ENCODE measurements at places on chromosomes 5 and 9. TPM values are rescaled to one million over a fixed set of nuclear protein-coding genes. Genes with fewer than 3 reads are reported as not detected.

DNA sequence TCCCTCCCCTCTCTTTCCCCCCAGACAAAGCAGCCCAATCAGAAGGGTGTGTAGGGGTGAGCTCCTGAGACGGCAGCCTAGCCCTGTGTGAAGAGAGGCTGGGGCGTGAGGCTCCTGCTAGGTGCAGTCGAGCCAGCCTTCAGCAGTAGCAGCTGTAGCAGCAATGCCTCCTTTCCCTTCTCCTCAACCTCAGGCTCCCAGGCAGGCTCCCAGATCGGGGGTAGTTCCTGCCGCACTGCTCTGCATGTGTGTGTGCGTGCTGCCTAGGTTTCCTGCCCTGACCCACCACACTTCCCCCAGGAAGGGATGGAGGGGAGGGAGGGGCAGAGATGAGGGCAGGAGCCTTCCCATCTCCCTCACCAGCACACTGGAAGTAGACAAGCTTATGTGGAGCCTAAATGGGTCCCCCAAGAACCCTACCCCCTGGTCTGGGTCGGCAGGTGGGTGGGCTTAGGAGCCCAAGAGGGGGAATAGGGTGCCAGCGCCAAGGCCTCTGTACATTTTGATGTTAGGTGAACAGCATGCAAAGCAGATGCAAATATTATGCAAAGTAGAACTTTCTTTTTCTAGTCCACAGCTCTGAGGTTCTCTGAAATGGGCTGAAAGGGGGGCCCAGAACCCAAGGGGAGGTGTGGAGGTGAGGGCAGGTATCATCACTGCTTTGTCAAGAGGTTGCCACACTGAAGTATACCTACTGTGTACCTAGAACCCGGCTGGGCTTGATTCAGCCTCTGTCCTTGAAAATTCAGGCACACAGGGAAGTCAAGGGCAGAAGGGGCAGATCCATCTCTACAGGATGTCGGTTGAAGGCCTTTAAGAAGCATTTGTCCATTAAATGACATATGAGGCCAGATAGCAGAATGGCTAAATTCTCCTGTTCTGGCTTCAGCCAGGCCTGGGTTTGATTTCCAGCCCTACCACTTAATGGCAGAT lies 57.8 kb downstream of the CXXC5 start:
- DNase-seq = no peak

Gene SPATA31D4
- total RNA-seq = not detected

Gene CBY3
- total RNA-seq = not detected

GRCh38 chr9:113502427-113503034 lies 39.0 kb downstream of the RGS3 start:
- no peak for DNase-seq

GRCh38 chr5:38433160-38433861 lies 123.1 kb downstream of the LIFR start:
- no peak for DNase-seq

Gene SLC25A2
- not detected for total RNA-seq

DNA sequence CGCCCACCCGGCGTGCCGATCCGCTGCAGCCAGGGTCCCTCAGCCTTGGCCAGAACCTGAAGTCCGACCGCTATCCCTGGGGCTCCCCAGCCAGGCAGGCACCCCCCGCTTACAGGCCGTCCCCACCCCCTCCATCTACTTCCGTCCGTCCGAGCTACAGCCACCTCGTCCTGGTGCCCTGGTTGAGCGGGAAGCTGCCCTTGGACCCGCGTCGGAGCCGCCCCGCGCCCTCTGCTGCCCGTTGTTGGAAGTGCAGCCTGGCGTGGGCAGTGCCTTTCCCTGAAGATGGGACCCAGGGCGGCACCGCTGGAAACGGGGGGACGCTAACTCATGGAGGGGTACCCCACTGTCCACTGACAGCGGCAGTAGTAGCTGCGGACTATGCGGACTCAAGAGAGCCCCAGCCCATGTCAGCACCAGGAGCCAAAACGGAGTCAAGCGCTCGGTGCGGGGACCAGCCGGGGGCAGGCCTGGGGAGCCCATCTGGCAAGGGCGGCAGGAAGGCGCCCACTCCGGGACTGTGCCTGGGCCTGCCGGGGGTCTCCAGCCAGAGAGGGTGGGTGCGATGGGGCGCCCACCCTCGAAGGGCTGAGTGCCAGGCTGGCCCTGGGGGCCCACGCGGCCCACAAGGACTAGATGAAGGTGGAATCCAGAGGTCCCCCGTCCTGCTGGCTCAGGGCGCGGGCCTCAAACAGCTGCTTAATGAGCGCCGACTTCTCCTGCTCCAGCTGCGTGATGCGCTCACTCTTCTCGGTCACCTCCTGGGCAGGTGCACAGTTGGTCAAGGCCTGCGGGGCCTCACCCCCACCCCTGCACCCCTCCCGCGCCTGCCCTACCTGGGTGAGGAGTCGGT lies 6.1 kb downstream of the SAPCD2 start:
- peak; percentile 83 for DNase-seq

DNA sequence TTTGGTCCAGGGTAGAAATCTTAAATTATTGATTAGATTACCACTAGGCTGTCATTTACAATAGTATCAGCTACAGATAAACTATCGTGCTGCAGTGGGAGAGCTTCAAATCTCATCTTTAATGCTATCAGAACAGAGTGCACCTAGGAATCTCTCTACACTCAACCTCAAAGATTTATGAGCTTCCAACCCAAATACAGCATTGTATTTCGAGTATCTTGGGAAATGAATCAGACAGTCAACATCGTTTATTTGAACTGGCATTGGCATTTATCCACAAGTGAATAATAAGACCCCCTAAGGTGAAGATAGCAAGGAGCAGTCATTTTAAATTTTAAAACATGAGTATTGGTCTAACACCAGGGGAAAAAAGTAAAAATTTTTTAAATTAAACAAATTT lies 1203.2 kb downstream of the CDH12 start:
- DNase-seq = no peak

Gene PCDHGA8
- 1.6 TPM for total RNA-seq

GRCh38 chr5:92687821-92688722 lies 892.9 kb downstream of the NR2F1-AS1 start:
- DNase-seq = no peak

- no peak for DNase-seq
Observed at GRCh38 chr9:79489261-79490000, 82.3 kb upstream of the TLE4 start.

Gene WHRN
- total RNA-seq = 0.15 TPM

Gene C9orf50
- not detected for total RNA-seq

DNA sequence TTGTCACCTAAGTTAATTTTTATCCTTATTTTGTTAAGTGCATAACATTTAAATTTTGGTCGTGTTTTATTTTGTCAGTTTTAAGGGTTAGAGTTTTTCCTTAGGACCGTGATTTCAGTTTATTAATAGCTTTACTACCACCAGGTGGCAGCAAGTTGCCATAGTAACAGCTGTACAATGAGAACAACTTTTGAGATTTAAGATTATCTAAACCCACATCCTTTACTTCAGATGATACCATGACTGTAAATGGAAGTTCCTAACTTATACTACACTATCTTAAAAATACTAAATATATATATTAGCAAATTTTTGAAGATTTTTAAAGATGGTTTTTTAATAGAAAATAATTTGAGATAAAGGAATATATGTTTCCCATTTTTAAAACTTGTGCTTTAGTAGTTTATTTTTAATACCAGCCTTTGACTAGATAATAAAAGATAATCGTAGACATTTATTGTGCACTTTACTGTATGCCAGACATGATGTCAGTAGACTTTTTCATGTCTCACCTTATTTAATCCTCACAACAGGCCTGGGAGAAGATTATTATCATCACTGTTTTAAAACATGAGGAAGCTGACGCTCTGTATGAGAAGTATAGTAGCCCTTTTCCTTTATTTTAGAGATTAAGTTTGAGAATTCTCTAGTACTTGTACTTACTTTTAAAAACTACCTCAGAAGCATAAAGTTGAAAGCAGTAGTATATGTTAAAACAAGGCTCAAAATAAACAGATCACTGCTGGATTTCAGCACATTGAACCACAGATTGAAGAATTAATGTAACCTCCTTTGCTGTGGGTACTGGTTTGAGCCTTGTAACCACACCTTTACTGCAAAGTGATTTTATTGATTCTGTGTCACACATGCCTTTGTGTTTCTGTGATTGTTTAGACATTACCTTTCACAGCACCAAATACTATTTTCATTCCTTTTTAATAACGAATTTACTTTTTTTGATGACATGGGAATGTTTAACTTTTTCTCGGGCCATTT lies 27.5 kb downstream of the SREK1 start:
- no peak for DNase-seq

Gene OR1L8
- total RNA-seq = not detected

Gene GZMA
- total RNA-seq = 0.57 TPM

Gene DNAH5
- total RNA-seq = 0.05 TPM

GRCh38 chr9:94082956-94083355 lies 1.3 kb upstream of the PTPDC1 start:
- DNase-seq = no peak

GRCh38 chr9:113776194-113776593 lies 99.9 kb upstream of the ZNF618 start:
- no peak for DNase-seq

Gene DBH
- not detected for total RNA-seq

Gene HK3
- 2.2 TPM for total RNA-seq

DNA sequence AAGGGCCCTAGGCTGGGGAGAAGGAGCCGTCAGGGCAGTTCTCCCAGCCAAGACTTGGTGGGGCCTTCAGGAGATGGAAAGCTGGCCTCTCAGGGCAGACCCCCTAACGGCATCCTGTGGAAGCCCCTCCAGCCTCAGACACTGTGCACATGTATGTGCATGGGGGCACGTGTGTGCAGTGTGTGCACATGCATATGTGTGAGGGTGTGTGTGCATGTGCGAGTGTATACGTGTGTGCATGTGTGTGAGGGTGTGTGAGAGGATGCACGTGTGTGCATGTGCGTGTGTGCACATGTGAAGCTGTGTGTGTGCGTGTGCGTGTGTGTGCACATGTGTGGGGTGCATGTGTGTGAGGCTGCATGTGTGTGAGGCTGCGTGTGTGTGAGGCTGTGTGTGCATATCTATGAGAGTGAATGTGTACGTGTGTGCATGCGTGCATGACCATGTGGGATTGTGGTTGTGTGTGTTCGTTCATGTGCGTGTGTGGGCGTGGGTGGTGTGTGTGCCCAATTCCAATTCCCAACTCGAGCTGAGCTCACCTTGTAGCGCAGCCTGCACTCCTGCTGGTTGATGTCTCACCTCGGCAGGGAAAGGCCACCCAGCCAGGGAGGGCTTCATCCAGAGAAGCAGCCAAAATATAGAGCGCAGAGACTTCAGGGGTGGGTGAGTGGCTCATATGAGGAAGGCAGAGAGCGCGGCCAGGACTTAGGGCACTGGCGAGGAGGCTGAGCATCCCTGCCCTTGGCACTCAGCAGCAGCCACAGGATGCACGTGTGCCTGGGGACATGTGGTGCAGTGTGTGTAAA lies 142.7 kb upstream of the PPP1R26 start:
- no peak for DNase-seq

- DNase-seq = no peak
Observed at GRCh38 chr9:122113574-122113973, 20.5 kb upstream of the TTLL11 start.

- DNase-seq = no peak
Observed at GRCh38 chr9:35067056-35067455, 5.4 kb downstream of the VCP start.

Gene CTXN3
- 0.61 TPM for total RNA-seq

GRCh38 chr9:124869466-124869985 lies 7.6 kb downstream of the ARPC5L start:
- no peak for DNase-seq

- DNase-seq = no peak
Observed at GRCh38 chr5:61298580-61298979, 33.5 kb upstream of the ZSWIM6 start.

GRCh38 chr9:105500108-105500766 lies 52.4 kb downstream of the FSD1L start:
- DNase-seq = no peak

DNA sequence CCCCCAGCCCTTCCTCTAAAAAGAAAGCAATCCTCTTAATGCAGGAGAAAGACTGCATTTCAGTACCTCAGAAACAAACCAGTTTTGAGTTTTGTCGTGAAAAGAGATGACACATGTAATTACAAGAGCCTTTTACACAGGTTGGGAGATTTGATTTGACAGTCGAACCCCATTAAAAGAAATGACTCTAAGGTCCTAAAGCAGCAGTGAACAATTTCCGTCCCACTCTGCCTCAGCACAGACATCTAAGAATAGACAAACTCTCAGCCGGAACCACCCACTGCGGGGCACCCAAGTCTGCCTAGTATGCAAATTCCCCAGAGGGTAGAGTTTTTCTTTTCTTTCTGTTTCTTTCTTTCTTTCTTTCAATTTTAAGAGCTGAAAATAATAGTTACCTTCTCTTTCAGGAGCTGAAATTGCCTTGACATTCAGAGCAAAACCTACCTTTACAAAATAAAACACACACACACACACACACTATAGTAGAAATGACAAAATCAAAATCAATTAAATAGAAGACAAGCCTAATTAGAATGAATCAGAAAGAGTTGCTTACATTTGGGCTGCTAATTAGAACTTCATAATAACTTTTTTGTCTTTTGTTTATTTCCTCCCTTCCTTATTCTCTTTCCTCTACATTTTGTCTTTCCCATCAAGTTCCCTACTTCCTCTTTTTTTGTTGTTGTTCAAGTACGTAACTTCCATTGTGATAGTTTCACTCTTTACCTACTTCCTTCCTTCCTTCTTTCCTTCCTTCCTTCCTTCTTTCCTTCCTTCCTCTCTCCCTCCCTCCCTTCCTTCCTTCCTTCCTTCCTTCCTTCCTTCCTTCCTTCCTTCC lies 65.1 kb downstream of the BASP1 start:
- no peak for DNase-seq

Gene SPINK1
- 3.0 TPM for total RNA-seq

Gene INVS
- 7.3 TPM for total RNA-seq

GRCh38 chr5:76363352-76364225 lies 39.5 kb upstream of the IQGAP2 start:
- no peak for DNase-seq

DNA sequence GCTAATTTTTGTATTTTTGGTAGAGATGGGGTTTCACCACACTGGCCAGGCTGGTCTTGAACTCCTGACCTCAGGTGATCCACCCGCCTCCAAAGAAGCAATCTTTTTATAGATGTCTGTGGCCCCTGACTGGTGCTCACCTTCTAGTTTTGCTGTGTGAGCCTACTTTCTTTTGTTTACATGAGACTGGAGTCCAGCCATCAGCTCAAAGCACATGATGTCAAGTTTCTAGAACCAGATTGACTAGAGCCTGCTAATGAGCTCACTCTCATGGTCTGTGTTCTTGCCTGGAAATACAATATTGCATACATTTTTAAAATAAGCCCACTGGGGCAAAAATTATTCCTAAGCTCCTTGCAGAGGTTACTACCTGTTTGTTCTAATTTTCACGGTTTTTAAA lies 102.9 kb upstream of the PIK3R1 start:
- no peak for DNase-seq

DNA sequence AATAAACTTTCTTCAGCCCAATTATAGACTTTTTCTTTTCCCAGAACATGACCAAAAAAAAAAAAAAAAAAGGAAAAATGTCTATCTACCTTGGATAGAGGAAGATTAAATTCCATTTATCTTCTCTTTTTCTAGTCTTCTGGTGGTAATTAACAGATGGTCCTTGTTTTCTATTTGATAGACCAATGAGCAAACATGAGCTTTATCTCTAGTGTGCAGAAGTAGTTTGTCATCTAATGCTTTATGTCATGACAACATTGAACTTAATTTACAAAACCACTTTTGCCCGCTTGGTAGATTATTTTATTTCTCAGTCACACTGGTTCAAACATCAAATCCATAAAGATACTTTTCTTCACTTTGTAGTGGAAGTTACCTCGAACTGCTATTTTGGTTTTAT lies 69.5 kb upstream of the ELL2 start:
- no peak for DNase-seq
